ENCODE measurements at places on chromosomes 11 and 22.

DNA sequence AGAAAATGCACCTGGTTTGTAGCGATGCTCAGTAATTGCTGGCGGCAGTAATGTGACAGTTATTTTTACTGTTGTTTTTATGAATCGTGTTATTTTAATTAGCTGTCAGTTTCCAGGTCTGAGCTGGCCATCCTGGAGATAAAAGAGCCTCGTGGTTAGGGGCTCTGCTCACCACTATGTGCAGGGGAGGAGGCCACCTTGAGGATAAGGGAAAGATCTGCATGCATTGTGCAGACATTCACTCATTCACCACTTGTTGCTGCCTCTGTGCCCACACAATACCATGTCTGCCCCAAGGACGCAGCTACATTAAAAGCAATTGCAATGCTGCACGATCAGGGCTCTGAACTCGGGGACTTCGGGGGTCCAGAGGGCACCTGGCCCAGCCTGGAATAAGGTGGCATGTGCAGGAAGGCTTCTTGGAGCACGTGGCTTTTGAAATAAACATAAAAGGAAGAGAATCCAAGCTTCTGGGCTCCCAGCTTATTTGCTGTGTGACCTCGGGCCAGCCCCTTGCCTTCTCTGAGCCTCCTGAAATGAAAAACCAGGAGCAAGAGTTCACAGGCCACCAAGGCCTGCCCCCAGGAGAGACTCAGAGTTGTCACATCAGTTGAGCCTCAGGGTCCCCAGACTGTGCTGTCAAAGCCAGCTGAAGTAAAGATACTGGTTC lies 44.7 kb upstream of the SHISAL1 start:
- no peak for DNase-seq

DNA sequence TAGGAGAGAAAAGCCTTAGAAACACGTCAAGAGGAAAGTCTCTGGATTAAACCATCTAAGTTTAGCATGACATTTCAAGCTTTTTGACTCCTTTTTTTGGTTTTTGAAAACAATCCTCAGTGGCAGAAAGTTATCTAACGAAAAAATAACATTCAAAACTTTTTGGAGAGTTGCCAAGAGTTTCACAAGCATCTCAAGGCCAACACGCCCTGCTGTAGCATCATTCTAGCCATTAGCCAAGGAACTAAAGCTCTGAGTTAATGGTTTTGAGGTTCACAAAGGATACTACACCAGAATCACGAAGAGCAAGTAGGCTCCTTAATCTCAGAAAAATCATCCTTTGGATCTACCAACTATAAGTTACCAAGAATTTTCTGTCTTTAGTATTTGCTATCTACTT lies 94.8 kb downstream of the PICALM start:
- DNase-seq, result no peak

DNA sequence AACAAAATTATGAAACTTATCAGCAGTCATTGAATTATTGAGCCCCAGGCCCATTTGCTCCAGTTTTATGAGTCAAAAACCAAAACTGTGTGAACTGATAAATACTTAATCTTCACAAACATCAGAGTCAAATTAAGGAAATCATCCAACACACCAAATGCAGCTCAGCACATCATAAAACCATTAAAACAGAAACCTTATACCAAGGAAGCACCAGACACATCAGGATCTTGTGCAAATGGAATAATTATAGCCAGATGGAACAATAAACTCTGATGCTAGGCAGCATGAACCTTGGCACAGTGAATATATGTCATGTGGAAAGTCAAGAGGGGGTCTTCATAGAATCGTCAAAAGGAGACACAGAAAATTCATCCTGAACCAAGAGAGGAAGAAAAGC lies 410.7 kb upstream of the API5 start:
- no peak for DNase-seq

- DNase-seq, result no peak
Observed at GRCh38 chr11:68163691-68164090, 42.5 kb upstream of the CHKA start.

GRCh38 chr11:132373405-132374143 lies 1003.2 kb downstream of the NTM start:
- DNase-seq, result no peak

DNA sequence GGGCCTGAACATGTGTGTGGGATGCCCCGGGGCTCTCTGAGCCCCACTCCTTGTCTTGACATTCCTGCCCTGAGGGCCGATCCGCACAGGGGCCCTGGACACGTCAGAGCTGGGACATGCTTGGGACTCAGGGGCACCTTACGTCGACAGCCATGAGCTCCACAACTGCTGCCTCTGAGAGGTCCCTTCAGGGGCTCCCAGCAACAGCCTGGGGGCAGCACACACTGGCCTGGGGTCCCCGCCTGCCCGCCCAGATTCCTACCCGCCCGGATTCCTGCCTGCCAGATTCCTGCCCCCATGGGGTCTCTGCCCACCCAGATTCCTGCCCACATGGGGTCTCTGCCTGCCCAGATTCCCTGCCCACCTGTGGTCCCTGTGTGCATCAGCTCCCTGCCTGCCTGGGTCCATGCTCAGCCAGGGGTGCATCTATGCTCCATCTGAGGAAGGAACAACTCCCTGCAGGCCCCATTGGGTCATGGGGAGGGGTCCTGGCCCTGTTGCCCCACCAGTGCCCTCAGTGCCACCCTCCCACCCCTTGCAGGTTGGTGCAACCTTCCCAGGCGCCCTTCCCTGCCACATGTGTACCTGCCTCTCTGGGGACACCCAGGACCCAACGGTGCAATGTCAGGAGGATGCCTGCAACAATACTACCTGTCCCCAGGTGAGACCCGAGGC lies 35.7 kb downstream of the MUC5B start:
- DNase-seq, result no peak

DNA sequence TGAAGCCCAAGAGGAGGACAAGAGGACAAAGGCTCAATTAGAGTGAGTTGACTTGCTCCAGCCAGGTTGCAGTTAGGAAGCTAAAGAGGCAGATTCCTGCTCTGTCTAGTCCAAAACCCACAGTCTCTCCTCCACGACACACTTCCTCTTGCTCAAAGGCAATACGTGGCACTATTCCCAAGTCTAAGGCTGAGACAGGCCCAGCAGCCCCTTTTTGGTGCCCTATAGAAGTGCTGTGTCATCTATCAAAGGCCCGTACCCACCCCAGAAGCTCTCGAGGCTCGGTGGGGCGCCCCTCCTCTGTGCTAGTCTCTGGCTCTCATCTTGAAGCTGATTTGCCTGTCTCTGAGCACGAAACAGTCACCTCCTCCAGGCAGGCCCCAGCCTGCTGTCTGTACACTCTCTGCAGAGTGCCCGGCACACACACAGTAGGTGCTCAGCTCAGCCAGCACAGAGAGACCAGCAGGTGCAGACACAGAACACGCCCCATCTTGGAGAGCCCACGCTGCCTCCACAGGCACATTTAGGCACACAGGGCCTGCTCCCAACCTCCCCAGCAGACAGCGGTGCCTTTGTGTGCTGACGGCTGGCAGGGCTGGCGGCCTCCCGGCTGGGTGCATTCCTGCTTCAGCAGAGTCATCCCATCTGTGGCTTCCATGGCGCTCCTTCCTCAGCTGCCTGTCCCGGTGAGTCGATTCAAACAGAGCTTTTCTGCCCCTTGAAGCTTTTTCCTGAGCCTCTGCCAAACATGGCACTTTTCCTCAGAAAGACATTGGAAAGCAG lies 52.8 kb downstream of the MYH9 start:
- DNase-seq, result peak; percentile 92

DNA sequence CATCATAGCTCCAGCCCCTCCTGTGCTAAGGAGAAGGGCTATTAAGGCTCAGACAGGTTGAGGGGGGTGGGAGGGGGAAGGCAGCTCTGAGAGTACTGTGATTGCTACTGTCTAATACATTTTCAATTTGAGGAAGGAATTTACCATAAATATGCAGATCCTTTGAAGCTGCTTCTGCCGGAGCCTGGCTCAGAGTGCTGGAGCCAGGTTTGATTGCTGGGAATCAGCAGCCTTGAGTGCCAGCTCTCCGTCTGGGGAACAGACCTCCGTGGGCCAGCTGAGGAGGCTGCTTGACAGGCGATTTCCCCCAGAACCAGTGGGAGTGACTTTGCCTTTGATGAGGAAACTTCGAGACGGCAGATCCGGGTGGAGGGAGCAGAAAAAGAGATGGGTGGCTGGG lies 141.7 kb upstream of the TBCEL start:
- DNase-seq, result no peak

DNA sequence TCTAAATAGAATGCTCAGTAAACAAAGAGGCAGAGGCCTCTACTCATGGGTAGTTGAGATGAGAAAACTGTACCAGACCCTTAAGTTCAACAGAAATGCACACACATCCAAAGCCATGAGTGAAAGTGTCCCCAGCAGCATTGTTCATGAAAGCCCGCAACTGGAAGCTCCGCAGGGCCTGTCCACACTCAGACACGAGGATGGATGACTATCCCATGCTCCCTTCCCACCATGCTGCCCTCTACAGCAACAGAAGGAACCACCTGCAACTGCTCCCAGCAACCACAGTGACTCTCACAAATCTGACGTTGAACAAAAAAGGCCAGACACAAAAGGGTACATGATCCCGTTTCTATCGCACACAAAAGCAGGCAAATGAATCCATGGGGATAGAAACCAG lies 76.9 kb upstream of the ANO1 start:
- DNase-seq, result no peak

DNA sequence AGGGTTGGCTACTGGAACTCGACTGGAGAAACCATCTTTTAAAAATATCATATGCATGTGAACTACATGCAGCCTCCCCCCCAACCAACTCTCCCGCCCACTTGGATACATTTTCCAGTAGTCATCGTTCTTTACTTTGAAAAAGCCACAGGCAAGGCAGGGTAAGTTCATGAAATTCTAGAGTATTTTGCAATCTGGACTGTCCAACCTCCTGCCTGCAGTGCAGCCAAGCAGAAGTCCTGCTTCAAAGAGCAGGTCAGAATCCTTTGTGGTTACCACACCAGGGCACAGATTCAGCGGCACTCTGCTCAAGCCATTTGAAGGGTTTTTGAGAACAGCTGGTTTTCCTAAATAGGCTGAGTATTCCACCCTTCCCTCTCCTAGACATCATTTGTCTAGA lies 12.1 kb downstream of the ELF5 start:
- DNase-seq, result no peak

GRCh38 chr22:19807161-19807913 lies 46.8 kb downstream of the TBX1 start:
- DNase-seq, result no peak

DNA sequence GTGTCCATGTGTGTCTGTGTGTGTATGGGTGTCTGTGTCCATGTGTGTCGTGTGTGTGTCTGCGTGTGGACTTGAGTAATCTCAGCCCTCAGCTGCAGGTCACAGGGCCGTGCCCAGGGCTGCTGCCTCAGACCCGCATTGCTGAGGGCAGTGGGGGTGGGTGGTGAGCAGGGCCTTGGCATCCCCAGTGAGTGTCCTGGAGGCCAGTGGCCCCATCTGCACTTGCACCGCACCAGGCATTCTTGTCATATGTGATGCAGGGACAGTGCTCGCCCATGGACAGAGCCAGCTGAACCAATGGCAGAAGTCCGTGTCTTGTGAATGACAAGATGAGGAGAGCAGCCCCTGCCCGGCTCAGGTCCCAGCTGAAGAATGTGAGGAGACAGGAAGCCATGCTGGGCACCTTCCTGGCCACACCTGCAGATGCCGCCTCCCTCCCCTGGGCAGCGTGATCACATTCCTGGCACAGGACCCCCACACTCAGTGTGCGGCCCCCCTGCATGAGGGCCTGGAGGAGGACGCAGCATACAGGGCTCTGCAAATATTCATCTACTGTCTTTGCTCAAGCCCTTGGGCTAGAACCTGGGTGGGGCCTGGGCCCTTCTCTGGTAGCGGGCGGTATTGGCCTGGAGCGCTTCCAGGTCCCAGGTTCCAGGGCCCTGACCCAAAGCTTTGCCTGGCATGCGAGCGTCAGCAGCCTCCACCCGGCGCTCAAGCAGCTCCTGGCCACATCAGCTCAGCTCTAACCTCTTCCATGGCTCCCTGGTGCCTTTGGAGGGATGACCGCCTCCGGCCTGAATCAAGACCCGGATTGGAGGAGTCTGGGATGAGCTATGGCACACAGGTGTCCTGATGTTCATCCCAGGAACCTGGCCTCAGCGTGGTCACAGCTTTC lies 3.9 kb downstream of the ALDH3B2 start:
- no peak for DNase-seq

- DNase-seq, result no peak
Observed at GRCh38 chr22:47573141-47573540, 810.7 kb downstream of the TBC1D22A start.

- no peak for DNase-seq
Observed at GRCh38 chr11:73292525-73292894, 15.6 kb upstream of the ARHGEF17 start.

GRCh38 chr11:123559523-123559955 lies 94.9 kb downstream of the SCN3B start:
- DNase-seq, result no peak

GRCh38 chr11:8329847-8330361 lies 66.2 kb upstream of the LMO1 start:
- DNase-seq, result no peak

- no peak for DNase-seq
Observed at GRCh38 chr11:131695889-131696429, 325.5 kb downstream of the NTM start.

DNA sequence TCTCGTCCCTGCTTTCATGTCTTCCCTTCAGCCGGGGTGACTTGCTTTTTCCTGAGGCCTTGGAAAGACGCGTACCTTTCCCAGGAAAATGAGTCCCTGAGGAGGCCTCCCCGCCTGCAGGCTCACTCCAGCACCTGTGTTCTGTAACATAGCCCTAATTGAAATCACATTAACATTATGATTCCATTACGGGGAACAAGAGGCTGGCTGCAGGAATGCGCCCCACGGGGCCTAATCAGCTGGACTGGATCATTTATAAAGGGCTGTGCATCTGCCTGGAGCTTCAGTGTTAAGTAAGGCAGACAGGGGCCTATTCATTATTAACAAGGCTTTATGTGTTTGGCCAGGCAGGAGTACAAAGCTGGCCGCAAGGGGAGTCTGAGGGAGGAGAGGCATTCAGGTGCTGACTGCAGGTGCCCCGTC lies 41.9 kb upstream of the TSPAN18 start:
- no peak for DNase-seq

- DNase-seq, result peak; percentile 41
Observed at GRCh38 chr11:61406067-61406466, 13.7 kb downstream of the TMEM216 start.

- DNase-seq, result no peak
Observed at GRCh38 chr22:30940685-30941362, 27.8 kb downstream of the MORC2 start.

- no peak for DNase-seq
Observed at GRCh38 chr22:43393132-43393843, 18.5 kb upstream of the MPPED1 start.

- no peak for DNase-seq
Observed at GRCh38 chr11:28223994-28224393, 115.8 kb downstream of the METTL15 start.

- no peak for DNase-seq
Observed at GRCh38 chr22:19974268-19974861, 32.7 kb upstream of the TXNRD2 start.

GRCh38 chr11:128214263-128214662 lies 373.1 kb downstream of the ETS1 start:
- no peak for DNase-seq

Measured in globus pallidus (tissue), 1 donor.